ENCODE measurements at places on chromosomes 2 and 18.

DNA sequence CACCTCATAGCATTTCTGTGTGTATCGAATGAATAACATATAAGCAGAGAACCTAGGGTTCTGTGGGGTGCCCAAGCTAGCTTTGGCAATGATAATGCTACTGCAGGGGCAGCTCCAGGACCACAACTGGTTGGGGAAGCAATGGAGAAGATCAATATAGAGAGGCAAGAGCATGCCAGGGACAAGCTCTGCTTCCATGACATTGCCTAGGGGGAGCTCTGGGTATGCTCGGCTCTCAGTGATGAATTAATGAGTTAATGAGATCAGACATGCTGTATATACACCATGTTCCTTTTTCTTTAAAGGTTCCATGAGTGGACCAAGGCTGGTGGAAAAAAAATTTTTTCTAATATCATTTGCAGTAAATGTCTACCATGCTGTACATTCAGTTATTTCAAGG, 618.4 kb downstream of the BCL11A start:
- DNase-seq: no peak

GRCh38 chr2:11962707-11963328, 216.4 kb downstream of the LPIN1 start:
- DNase-seq: no peak

- DNase-seq: no peak
Observed at GRCh38 chr2:153145470-153145978, 333.0 kb downstream of the RPRM start.

GRCh38 chr18:50696436-50696835, 123.4 kb downstream of the MRO start:
- DNase-seq: no peak

- DNase-seq: no peak
Observed at GRCh38 chr2:224983712-224984554, 58.3 kb downstream of the DOCK10 start.

DNA sequence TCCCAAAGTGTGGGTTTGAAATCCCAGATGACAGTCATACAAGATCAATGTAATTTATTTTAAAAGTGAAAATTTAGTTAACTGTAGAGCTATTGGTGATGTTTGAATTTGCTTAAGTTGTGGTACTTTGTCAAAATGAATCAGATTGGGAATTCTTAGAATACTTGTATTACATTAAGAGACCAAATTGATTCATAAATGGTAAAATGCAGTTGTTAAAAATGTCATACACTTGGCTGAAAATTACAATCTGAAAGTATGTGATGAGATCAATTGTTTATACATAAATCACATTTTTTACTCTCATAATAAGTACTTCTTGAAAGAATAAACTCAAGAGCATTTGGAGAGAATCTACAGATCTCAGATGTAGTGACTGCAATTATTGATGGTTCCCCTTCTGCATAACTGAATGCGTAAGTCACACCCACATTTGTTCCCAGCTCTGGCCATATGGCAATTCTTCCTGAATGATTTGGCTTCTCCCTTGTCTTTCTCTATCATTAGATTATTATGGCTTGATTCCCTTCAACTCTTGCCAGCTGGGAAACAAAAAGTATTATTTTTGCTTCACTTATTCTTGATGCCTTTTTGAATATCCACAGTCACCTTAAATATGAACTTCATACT, 558.5 kb downstream of the CPS1 start:
- DNase-seq: no peak

DNA sequence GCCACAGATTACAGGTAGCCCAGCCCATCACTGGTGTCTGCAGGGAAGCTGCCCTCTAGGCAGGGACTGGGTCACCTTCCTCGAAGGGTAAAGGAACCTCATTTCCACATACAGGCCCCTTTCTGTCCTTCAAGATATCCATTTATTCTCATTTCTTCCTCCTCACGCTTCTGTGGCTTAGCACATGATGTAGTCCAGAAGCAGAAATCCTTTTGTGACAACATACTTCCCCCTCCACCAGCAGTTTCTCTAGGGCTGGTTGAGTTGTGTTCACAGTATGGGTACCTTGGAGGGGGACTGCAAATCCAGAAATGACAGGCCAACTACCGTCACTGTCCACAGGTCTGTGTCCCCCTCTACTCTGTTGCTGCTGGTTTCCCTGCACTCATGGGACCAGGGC, 364.9 kb downstream of the ANAPC1 start:
- no peak for DNase-seq

DNA sequence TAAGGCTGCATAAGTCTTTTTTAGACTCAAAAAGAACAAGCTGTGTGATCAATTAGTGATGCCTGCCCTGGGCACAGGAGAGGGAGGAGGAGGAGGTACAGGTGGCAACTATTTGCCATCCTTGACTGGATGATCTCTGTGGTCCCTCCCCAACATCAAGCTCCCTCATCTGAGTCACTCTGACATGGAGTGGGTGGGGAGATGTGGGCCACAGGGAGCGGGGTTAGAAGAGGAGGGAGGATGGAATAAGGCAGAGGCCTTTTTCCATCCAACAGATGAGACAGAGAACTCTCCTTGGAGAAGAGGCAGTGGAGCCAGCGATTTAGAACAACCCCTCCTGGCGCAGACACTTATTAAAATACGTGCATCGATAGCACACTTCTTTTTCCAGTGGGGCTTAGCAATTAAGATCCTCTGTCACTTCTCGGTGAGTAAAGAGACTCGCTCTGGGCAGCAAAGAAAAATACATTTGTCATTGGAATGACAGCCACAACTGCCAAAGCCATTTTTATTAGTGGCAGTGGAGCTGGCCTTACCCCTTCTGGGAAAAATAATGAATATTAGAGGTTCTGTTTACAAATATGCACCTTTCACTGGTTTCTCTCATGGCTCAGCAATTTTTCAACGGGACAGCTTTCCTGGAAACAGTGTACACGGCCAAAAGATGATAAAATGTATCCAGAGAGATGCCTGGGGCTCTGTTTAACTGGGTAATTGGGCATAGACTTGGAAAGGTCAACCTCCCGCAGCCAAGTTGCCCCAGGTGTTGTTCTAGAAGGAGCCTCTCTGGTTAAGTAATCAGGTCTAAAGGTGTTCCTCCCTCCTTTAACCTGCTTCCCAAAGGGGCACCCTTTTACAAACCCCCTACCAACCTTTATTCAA, 238.4 kb upstream of the CXCR4 start:
- DNase-seq: no peak

DNA sequence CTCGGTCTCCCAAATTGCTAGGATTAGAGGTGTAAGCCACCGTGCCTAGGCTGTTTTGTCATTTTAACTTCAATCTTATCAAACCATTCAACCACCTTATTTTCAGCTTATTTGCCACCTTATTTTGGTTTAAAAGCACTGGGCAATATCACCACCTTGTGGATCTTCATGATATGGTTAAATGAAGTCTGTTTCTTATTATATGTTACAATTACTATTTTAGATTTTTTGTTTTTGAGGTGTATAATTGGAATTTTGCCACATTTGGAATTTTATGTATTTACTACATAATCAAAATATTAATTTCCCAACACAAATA, 43.8 kb upstream of the SCN9A start:
- no peak for DNase-seq

GRCh38 chr2:100592226-100592625, 29.4 kb downstream of the PDCL3 start:
- DNase-seq: no peak

GRCh38 chr2:67898595-67898994, 164.2 kb downstream of the C1D start:
- no peak for DNase-seq
